Head of caudate nucleus (tissue), 42 donors: ENCODE measurements at places on chromosomes 1 and 21.

- no peak for DNase-seq
Observed at GRCh38 chr1:1245178-1245816, 1.2 kb downstream of the C1QTNF12 start.

- peak; percentile 66 for DNase-seq
Observed at GRCh38 chr1:41482001-41482765, 2.3 kb downstream of the EDN2 start.

DNA sequence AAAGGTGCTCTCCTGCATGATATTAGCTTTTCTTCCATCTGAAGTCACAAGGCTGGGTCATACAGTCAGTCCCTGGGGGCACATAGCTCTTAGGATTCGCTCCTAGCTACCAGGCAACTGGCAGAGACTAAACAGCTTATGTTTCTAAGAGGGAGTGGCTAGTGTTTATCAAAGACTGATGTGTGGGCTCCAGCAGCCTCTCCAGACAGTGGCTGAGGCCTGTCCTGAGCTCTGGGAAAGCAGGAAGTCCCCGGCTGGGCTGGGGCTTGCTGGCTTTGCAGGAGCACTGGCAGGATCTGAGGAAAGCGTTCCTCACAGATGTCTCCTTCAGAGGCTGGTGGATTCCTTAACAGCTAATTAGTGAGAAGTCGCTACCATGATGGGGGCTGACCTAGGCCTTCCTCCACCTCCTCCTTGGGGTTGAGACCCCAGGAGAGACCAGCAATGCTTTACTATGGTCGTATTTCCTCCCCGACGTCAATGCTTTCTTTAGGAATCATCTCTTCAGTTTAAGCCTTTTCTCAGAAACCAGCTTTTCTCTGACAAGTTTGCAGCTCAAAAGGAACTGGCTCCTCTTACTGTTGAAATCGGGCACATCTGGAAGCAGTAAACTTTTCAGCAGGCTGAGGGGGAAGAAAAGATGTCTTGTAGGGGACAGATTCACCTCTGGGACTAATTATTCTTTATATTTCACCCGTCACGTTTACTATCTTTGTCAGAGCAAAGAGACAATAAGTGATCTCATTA, 33.5 kb upstream of the HHAT start:
- no peak for DNase-seq

- no peak for DNase-seq
Observed at GRCh38 chr1:17849216-17849615, 94.1 kb downstream of the ACTL8 start.

DNA sequence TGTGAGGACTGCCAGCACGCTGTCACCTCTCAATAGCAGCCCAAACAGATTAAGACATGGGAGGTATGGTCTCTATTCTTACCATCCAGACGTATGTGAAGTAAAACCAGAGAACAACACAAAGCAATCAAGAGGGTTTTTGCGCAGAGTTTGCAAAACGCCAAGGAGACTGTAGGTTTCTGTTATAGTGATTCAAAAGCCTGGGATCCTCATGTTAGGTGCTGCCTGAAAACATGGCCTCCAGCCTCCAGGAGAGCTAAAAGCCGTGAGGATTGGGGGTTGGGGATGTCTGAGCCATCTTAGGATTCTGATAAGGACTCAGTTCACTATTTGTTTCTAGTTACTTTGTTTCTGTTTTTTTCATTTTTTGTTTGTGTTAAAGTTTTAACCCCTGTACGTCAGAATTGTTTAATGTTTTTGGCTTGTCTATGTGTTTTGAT, 4.2 kb upstream of the CCT8 start:
- DNase-seq, result no peak

- no peak for DNase-seq
Observed at GRCh38 chr21:37437376-37438080, 71.0 kb downstream of the DYRK1A start.

DNA sequence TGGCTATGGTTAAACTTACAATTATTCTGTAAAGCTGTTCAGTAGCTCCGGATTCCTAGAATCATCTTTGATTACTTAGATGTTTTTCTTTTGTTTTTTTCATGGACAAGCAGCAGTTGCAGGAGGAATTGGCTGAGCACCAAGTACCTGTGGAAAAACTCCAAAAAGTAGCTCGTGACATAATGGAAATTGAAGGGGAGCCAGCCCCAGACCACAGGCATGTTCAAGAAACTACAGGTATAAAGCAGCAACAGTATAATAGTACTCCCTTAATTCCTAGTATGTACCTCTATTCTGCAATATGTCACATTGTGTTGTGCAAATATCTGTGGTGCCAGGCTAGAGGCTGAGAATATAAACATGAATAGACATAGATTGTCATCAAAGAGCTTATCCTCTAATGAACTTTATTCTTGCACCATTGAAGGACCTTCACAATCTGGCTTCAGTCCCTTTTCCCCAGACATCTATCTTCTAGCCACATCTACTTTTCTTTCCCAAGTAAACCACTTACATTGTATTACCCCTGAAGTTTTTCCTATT, 132.3 kb upstream of the BMP8A start:
- DNase-seq, result no peak

- no peak for DNase-seq
Observed at GRCh38 chr1:224710196-224710595, 94.1 kb downstream of the CNIH3 start.

- DNase-seq, result no peak
Observed at GRCh38 chr1:232225336-232226131, 404.4 kb downstream of the SIPA1L2 start.

DNA sequence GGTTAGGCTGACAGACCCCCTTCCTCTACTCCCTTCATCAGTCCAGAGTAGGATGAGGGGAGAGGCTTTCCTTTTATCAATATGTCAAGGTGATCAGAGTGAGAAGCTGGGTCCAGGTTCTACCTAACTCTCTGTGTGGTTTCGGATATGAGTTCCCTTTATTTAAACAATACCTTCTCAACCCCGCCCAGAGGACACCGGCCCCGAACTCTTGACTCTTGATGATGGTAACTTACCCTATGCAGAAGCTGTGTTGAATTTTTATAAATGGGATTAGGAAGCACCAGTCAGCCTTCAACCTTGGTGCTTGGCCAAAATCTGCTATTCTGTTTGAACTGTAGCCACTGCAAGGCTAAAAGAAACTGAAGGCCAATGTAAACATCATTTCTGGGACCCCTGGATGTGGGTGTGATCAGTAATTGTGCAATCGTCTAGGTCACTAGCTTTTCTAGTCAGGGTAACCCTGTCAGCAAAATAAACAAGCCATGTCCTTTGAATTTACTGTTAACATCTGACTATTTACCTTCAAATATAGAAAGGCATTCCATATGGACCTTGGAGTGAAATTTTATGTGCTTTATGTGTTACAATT, 398.3 kb downstream of the SEC16B start:
- DNase-seq, result no peak

- no peak for DNase-seq
Observed at GRCh38 chr1:227062306-227062705, 122.2 kb downstream of the COQ8A start.

DNA sequence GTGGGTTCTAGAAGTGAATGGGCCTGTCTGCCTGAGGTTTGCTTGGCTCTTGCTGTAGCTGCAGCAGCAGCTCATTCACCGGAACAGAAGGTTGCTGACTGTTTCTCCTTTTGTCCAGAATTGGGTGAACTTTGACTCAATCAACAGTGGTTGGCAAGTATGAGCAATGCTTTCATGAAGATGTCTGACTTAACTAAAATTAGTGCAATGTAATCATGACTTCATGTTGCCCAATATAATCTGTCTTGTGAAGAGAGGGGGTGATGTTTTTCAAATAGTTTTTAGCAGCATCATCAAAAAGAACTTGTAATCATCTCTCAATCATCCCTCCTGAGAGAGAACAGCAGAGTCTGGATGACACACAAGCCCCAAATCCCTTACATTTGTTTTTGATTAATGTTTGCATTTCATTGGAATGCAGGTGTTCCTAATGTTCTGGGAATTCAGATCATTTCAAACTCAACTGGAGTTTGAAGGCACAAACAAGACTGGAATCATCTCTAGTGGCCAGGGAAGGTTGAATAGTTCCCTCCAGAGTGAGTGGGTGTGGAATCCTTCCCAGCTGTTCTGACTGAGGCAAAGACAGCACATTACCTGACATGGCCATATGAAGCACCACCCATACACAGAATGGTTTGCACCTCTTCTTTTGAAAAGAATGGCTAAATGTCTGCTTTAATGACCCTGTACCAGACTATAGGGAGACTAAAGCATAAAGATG, 82.9 kb downstream of the HLX start:
- DNase-seq, result no peak

DNA sequence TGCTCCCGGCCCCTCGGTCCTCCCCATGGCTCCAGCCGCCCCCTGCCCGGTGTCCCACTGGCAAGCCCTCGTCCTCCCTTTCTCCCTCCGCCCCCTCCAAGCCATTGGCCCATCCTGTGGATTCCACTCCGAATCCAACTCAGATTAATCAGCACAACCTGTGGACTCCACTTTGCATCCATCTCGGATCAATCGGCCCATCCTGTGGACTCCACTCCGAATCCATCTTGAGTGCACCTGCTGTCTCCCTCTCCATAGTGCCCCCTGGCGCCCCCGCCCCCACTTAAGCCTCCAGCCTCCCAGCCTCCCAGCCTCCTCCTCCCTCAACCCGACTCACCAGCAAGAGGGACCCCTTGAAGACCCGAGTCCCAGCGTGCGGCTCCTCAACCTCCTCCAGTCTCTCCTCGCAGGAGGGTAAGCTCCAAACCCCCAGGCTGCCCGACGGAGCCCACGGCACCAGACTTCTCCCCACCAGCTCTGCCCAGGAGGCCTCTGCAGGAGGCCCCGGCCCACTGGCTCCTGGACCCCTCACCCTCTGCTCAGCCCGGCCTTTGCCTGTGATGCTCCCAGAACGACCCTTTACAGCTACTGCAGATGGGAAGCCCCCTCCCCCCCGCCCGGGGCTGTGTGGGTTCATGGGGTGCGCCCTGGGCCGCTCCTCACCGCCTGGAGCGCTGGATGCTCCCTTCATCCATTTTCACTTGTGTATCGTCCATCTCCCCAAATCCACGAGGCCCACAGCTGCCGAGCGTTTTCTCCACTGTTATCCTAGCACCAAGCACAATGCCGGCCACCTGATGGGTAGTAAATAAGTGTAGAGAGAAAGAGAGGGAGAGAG, 40.6 kb upstream of the TSPEAR start:
- DNase-seq, result no peak

GRCh38 chr21:45082736-45083135, 8.4 kb downstream of the ADARB1 start:
- no peak for DNase-seq

GRCh38 chr1:38138498-38139233, 92.1 kb upstream of the POU3F1 start:
- peak; percentile 67 for DNase-seq

- no peak for DNase-seq
Observed at GRCh38 chr1:58966103-58966916, 182.5 kb upstream of the JUN start.

DNA sequence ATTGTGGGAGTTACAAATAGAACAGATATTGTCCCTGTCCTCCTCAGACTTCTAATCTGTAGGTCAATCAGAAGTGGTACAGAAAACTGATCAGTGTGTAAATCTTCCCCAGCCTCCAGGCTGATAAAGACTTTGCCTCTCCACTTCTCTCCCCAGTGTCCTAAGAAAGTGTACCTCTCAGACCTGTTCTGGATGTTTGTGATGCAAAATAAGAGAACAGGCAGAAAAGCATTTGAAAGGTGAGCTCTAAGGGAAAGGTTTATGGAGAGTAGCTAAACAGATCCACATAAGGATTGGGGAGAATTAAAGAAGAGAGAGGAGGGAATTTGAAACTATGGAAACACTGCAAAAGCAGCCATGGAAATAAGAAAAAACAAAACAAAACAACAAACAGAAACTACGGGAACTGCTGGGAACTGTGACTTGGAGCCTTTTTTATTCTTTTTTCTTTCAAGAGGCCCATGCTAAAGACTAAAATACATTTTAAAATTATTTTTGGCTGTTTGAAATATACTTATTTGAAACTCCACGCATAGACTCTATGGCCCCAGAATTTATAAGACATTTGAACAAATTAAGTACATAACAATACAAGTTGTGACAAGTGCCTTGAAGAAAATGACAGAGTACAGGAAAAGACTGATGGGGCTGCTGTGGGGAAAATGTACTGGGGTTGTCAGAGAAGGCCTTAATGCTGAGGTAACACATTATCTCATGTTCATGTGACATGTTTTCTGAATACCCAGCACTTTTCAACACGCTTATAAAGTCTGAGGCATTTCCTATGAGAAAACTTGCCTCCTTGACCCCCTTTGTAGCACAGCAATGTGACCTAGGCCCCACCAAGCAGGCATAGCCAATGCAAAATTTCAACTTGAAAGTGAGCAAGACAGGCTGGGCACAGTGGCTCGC, 51.2 kb downstream of the TRAF5 start:
- no peak for DNase-seq

- DNase-seq, result no peak
Observed at GRCh38 chr1:63951059-63951946, 177.5 kb downstream of the ROR1 start.

- no peak for DNase-seq
Observed at GRCh38 chr1:176178316-176178715, 28.8 kb downstream of the COP1 start.

DNA sequence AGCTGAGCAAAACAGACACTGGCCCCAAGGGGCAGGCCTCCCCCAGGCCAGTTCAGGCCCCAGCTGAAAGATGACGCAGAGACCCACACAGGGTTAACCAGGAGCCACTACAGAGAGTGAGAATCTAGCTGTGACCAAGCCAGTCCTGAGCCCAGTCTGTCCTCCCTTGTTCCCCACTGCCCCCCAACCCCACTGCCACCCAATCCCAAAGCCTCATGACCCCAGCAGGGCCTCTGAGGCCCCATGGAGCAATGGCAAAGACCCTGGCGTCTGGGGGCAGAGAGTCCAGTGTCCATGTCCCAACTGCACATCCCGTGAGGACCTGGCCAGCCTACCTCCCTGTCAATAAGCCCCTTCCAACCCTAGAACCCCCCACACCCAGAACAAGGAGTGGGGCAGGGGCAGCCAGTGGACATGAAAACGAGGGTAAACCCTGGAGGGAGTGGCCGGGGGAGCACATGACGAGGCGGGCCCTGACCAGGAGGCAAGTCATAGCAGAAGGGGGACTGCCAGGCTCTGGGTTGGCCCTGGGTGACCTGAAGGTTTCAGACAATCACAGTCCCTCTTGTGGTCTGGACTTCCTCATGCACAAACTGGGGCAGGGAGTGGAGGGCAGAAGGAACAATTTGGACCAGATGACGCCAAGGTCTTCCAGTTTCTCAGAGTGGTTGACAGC, 100.5 kb downstream of the GLIS1 start:
- no peak for DNase-seq

DNA sequence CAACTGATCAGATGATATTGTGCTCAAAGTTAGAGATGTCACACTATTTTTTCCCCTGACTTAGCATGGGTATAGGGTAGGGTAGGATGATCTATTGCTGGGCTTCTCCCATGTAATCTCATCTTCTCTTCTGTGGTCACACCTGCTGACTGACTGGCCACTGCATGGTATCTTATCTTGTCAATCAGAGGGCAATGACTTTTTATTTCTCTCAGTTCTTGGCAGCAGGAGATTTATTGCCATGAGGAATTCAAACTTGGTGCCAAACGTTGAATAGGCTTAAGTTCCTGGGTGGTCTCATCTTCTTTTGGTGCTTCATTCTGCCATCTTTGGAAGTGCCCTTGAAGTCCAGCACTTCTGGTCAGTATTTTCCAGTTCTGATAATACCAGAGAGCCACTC, 226.4 kb upstream of the POGK start:
- DNase-seq, result no peak

- DNase-seq, result no peak
Observed at GRCh38 chr1:47644212-47644573, 206.3 kb downstream of the FOXD2 start.

- no peak for DNase-seq
Observed at GRCh38 chr1:189275796-189276195, 1201.9 kb downstream of the BRINP3 start.

- no peak for DNase-seq
Observed at GRCh38 chr1:68291688-68292384, 59.5 kb upstream of the WLS start.

GRCh38 chr1:85569737-85570404, 10.7 kb upstream of the CCN1 start:
- no peak for DNase-seq
